Posterior cingulate gyrus (tissue), 11 donors: ENCODE measurements at places on chromosomes 1 and 21.
A peak's percentile ranks its signal among the peaks of the same experiment; 100 is the strongest.

- DNase-seq: no peak
These were observed 137.6 kb upstream of the POGK start for GRCh38 chr1:166701603-166702100.

DNA sequence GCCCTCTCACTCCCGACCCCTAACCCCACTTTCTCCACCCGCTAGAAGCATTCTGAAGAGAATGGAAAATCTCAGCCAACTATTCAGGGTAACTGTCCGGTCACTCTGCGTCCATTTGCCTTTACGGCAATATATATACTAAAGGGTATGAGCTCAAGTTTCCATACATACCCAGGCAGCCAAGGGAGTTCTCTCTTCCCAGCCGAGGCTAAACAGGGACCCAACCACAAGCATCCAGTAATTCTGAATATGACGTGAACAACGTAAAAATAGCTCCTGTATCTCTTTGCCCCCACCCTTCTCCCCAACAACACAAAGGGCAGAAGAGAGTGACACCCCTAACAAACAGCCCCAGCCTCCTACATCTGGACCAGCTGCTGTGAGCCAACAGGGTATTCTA, 67.7 kb downstream of the SSBP3 start:
- DNase-seq: no peak

DNA sequence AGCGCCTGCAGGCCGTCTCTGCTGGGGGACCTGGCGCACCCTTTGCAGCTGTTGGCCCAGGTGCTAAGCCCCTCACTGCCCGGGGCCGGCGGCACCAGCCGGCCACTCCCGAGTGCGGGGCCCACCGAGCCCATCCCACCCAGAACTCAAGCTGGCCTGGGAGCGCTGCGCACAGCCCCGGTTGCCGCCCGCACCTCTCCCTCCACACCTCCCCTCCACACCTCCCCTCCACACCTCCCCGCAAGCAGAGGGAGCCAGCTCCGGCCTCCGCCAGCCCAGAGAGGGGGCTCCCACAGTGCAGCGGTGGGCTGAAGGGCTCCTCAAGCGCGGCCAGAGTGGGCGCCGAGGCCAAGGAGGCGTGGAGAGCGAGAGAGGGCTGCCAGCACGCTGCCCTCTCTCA, 177.8 kb upstream of the KAZN start:
- DNase-seq: peak; percentile 77

GRCh38 chr1:23989263-23989662, 9.1 kb upstream of the SRSF10 start:
- DNase-seq: no peak

- DNase-seq: no peak
These were observed 69.9 kb downstream of the LAMC1 start for GRCh38 chr1:183093066-183093668.
